ENCODE measurements at places on chromosomes 7 and 10.

GRCh38 chr10:6689036-6689435 is 109.0 kb upstream of the PRKCQ start:
- DNase-seq: no peak

GRCh38 chr10:8150401-8150905 is 96.0 kb downstream of the GATA3 start:
- DNase-seq: no peak

DNA sequence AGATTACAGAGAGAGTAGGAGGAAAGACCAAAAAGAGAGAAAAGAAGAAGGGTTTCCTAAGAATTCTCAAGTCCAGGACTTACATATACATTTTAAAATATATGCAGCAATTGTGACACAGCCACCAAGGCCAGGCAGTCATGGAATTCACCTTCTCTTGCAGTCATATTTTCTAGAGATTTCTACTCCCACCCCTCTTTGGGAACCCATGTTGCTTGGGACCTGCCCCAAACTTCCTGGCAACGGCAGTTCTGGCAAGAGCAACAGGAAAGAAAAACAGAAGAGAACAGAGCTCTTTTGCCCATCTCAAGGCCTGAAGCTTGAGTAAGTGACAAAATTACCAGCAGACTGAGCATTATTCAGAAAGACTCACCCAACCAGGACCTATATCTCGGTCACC is 128.3 kb upstream of the ASAH2 start:
- DNase-seq: no peak

DNA sequence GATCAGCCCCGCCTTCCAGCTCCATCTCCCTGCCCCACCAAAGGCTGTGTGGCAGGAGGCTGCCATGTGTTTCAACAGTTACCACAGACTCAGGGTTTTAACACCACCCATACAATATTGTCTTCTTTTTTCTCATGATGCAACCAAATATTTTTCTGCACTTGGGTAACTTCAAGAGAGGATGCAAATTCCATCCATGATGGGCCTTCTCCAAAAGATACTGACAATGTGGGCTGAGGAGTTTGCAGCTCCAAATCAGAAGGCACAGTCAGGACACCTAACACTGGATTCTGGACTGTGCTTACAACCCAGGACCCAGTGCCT is 347.9 kb downstream of the GRID1 start:
- DNase-seq: no peak

GRCh38 chr10:82544377-82544776 is 669.4 kb downstream of the NRG3 start:
- no peak for DNase-seq

- DNase-seq: peak; percentile 4
These were observed 77.4 kb downstream of the PON1 start for GRCh38 chr7:95246831-95247370.

- peak; percentile 41 for DNase-seq
These were observed 51.4 kb downstream of the C10orf67 start for GRCh38 chr10:23293145-23293724.

- DNase-seq: no peak
These were observed 79.9 kb upstream of the COL13A1 start for GRCh38 chr10:69721690-69722310.

GRCh38 chr7:20107582-20107981 is 109.6 kb downstream of the MACC1 start:
- DNase-seq: no peak

DNA sequence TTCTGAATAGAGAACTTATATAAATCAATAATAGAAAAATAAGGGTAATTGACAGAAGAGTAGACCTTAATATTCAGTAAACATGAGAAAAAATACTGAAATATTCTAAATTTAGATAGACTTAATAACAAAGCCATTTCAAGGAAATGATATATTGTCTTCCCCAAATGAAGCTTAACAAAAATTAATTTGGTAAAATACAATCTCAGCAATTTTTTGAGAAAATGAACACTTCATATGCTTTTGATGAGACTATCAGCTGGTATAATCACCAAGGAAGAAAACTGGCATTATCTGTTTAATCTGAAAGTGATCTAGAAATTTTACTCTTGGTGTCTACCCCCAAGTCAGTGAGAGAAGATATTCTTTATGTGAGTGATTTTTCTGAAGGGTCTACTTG is 1.7 kb upstream of the FAM237B start:
- no peak for DNase-seq

DNA sequence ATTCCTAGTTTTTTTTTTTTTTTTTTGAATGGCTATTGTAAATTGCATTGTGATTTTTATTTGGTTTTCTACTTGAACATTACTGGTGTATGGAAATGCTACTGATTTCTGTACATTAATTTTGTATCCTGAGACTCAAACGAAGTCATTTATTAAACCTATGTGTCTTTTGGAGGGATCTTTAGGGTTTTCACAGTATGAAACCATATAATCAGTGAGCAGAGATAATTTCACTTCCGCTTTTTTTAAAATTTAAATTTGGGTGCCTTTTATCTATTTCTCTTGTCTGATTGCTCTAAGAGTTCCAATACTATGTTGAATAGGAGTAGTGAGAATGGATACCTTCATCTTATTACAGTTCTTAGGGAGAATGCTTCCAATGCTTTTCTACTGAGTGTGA is 102.7 kb downstream of the ZWINT start:
- no peak for DNase-seq

- no peak for DNase-seq
These were observed 656 bp downstream of the VSTM4 start for GRCh38 chr10:49114718-49115014.

DNA sequence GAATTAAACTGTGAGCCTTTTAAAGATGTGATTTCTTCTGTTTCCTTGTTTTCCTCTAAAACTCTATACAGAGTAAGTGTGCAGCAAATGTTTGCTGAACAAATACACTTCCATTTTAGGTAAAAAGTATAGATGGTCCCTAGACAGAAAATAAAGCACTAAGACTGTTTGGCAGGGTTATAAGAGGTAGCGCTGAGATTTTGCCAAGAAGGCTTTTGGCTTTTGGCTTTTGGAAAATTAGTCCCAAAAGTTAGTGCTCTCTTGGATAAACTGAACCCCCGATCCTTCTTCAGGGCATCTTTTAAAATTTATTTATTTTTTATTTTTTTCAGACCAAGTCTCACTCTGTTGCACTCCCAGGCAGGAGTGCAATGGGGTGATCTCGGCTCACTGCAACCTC is 175.7 kb upstream of the NRP1 start:
- no peak for DNase-seq

- no peak for DNase-seq
These were observed 44.2 kb upstream of the PRSS58 start for GRCh38 chr7:142301923-142302550.

DNA sequence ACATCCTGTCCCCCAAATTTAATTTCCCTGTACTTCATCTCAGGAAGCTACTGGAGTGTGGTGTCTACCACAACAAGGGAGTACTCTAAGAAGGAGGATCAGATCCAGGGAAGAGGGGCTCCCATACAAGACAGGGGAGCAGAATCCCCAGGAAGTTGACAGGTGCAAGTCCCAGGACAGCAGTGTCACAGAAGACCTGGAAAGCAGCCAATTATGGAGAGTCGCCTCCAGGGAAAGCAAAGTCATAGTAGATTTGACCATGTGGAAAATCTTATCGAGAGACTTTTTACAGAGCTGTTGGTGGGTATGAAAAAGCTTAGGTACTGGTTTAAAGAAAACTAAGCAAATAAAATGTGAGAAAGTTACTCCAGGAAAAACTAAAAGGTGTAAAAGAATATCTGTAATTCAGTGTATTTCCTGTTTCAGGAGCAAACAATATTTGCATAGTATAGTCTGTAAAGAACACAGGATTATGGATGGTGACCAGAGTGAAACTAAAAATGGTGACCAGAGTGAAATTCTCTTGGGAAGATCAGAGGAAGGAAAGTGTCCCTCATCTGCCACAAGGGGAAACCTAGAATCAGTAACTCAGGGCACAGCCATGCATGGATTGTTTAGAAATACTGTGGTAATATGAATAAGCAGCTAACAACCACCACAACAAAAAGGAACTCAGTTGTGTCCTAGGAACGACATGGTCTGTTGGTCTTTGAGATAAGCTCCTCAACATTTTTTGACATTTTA is 44.5 kb downstream of the LANCL2 start:
- DNase-seq: no peak

GRCh38 chr7:85522070-85522469 is 335.2 kb upstream of the SEMA3D start:
- no peak for DNase-seq

DNA sequence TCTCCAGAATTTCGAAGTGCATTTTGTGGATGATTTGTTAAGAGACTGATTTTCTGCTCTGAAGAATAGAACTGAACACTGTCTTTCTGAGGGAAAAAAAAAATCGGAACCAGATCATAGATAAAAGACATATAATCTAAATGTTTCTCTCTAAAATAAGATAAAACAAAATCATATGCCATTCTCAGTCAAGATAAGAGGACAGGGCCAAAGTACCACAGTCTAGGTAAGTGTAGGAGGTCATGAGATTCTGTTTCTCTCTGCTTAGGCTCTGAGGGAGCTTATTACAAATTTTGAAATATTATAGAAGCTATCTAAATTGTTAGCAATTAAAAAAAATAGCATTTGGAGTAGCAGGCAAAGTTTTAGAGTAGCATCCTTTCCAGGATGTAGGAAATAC is 702 bp upstream of the AOAH start:
- no peak for DNase-seq

- DNase-seq: no peak
These were observed 39.2 kb upstream of the ZNF680 start for GRCh38 chr7:64602086-64602485.

- no peak for DNase-seq
These were observed 574.6 kb downstream of the GALNT17 start for GRCh38 chr7:71706597-71706975.

- no peak for DNase-seq
These were observed 34.2 kb upstream of the C10orf90 start for GRCh38 chr10:126704649-126705048.

GRCh38 chr10:86666538-86666937 is 1.8 kb upstream of the LDB3 start:
- no peak for DNase-seq

GRCh38 chr7:47400001-47400400 is 181.9 kb downstream of the TNS3 start:
- no peak for DNase-seq

- DNase-seq: no peak
These were observed 87.9 kb downstream of the RNF216 start for GRCh38 chr7:5693529-5693928.

DNA sequence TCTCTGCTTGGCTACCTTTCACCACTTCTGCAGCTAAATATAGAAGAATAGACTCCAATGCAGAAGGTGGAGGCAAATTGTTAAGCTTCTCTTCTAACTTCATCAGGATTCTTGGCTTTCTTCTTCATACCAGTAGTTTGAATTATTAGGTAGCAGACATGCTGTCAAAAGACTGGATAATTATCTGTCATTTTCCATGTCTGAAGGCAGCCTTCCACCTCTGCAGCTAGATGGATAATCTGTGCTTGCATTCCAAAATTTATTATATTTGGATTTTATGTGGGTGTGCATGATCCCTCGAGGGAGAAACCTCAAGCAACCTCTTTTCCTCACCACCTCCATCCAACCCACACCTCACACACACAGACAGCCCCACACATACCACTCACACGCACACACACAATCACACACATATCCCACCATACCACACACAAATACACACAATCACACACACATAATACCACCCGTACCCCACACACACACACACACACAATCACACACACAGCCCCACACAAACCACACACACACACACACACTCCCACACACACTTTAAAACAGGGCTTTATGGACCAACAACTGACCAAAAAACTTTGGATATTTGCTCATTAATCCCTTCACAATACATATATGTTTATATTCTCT is 145.0 kb downstream of the C7orf25 start:
- DNase-seq: no peak

- DNase-seq: no peak
These were observed 150.8 kb downstream of the GRK5 start for GRCh38 chr10:119358152-119358512.

- DNase-seq: no peak
These were observed 80.4 kb downstream of the ADK start for GRCh38 chr10:74231375-74231774.

DNA sequence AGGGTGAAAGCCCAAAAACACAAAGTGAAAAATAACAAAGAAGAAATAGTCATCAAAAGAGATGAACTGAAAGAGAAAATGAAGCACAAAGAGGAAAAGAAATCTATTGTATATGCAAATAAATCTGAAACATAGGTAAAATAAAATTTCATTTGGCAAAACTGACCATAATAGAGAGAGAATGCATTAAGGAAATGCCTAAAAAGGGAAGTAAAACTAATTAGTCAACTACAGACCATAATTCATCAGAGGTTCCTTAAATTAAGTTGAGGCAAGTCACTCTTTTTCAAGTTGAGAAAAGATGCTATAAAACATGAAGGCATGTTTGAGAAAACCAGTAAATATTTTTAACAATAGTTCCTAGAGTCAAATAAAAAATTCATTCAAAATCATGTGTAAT is 233.3 kb downstream of the LRRN3 start:
- DNase-seq: no peak

DNA sequence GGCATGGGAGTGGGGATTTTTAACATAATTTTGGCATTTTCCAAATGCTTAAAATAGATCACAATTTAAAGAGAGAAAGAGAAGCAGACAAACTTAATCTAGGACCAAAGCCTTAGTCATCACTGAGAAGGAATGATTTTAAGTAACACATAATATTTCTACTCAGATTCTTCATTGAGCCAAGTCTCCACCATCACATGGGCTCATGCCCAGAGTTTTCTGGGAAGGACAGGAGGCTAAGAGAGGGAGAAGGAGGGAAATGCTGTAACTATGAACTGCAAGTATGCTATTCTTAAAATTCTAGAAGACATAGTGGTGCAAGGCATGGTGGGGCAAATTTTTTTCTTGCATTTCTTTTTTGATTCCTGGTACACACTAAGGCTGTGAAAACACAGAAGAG is 23.8 kb upstream of the UBE2D1 start:
- no peak for DNase-seq

DNA sequence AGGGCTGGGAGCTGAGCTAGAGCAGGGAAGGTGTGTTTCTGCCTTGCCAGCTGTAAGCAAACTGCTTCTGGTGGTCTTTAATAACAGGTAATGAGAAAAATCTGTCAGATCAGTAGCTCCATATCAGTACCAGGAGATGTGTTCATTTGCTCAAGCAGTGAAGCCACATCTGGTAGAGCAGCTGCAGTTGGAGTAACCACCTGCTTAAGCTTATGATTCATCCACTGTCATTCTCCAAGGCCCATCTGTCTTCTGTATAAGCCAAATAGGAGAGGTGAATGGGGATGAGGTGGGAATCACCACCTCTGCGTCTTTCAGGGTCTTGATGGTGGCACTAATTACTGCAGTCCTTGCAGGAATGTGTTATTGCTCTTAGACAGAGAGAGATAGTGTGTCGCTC is 18.4 kb upstream of the COBL start:
- DNase-seq: no peak
